Stomach (tissue), 19 donors: ENCODE measurements at places on chromosomes 1 and 21. TPM values are rescaled to one million over a fixed set of nuclear protein-coding genes. Genes with fewer than 3 reads are reported as not detected.

DNA sequence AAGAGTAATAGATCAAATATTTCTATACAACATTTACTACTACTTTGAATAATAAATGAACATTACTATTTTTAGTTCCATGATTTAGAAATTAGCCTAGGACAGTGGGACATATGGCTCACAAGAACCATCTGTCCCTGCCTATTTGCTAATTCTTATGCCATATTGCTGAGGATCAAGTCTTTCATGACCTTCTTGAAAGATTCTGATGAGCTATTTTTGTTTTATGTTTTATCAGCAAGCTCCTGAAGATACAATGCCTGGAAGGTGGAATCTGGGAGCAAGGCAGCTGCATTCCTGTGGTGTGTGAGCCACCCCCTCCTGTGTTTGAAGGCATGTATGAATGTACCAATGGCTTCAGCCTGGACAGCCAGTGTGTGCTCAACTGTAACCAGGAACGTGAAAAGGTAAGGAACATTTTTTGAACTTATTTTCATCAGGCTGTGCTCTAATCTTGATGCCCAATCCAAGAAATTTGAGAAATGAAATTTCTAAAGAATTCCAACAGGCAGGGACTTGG is 326.7 kb downstream of the PAPPA2 start:
- no peak for DNase-seq

GRCh38 chr1:234763910-234764309 is 153.9 kb upstream of the IRF2BP2 start:
- DNase-seq: no peak

GRCh38 chr1:236209185-236209584 is 66.8 kb downstream of the GPR137B start:
- DNase-seq: no peak

GRCh38 chr21:8993284-8993942 is 1528.0 kb upstream of the TPTE start:
- DNase-seq: no peak

DNA sequence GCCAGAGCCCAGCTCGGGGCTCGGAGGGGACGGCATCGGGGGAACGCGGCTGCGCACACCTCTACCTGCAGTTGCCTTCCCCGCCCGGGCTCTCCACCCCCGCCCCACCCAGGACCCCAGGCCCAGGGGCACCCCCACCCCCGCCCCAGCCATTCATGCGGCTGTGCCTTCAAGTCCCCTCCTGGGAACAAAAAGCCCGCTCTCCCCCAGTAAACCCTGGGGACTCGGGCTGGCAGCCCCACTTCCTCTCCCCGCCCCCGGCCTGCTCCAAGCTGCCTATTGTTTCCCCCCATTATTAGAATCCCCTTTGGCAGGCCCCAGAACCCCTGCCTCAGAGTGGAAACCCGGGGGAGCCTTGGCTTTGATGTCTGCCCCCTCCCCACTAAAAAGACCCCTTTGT is 18.0 kb downstream of the MEGF6 start:
- no peak for DNase-seq

GRCh38 chr1:63142001-63142400 is 180.4 kb upstream of the FOXD3 start:
- DNase-seq: no peak

- no peak for DNase-seq
These were observed 297.6 kb upstream of the VAMP3 start for GRCh38 chr1:7473223-7474142.

TRABD2B gene
- polyA plus RNA-seq: 0.93 TPM

TMEM79 gene
- polyA plus RNA-seq: 2.7 TPM

ALX3 gene
- not detected for polyA plus RNA-seq

FAM163A gene
- polyA plus RNA-seq: 0.15 TPM
